ENCODE measurements at places on chromosomes 5 and 9.

DNA sequence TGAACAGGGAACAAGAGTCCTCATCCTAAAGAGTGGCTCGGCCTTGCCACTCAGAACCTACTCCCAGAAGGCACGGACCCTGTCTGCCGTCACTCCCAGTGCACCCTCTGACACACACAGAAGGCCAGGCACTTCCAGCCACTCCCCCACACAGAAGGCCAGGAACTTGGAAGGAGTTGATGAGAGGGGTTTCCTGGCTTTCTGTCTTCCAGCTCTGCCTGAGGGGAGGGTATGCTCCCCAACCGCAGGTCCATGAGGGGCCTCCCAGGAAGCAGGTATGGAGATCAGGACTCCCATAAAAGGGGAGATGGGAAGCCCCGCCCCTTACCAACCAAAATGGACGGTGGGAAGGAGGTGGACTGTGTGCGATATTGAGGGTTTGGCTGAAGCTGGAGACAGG, 247.6 kb upstream of the IRX4 start:
- peak; percentile 52 for DNase-seq

DNA sequence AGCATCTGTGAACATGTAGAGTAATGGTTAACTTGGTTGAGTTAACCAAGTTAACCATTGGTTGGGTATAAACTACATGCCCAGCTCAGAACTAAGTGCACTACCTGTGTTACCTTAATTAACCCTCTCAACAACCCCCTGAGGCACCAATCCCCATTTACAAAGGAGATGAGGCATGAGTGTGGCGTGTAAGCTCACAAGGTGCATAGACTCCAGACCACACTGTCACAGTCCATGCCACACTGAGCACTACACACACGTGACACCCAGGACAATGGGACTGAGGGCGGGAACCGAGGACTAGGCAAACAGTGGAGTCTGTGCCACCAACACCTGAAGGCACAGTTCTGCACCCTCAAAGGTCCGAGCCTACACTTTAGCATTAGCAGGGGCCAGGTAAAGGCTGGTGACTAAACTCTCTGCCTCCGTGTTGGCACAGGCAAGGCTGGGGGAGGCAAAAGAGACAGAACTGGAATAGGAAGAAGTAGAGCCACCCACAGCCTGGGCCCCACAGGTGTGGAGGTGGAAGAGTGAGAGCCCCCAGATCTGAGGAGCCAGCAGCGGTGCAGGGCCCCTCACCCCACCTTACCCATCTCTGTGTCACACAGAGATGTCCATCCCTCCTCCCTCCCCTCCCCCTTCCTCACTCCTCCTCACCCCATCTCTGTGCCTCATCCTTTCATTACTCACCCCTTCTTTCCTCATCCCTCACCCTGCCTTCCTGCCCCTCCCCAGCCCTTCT, 2.2 kb upstream of the DNAJB5 start:
- no peak for DNase-seq

DNA sequence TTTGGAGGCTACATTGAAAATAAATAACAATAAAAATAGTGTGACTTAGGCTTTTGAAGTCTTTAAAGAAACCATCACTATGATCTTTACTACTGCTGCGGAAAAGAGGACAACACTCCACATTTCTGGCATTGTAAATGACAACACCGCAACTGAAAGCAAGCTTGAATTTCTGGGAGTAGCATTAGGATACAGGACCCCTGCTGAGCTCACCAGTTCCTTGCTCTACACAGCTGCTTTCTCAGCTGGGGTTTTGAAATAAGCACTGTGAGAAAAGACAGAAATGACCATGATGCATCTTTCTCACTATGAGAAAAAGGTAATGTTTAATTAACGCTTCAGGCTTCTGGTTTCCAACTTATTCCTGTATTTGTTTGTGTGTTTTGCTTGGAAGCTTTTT, 168.0 kb downstream of the TAF11L14 start:
- no peak for DNase-seq

- DNase-seq = no peak
These were observed 37.9 kb downstream of the LNPEP start for GRCh38 chr5:96973532-96974401.

- no peak for DNase-seq
These were observed 266.2 kb downstream of the FBXL17 start for GRCh38 chr5:108115673-108116072.

GRCh38 chr9:16725066-16725465, 145.4 kb downstream of the BNC2 start:
- no peak for DNase-seq

DNA sequence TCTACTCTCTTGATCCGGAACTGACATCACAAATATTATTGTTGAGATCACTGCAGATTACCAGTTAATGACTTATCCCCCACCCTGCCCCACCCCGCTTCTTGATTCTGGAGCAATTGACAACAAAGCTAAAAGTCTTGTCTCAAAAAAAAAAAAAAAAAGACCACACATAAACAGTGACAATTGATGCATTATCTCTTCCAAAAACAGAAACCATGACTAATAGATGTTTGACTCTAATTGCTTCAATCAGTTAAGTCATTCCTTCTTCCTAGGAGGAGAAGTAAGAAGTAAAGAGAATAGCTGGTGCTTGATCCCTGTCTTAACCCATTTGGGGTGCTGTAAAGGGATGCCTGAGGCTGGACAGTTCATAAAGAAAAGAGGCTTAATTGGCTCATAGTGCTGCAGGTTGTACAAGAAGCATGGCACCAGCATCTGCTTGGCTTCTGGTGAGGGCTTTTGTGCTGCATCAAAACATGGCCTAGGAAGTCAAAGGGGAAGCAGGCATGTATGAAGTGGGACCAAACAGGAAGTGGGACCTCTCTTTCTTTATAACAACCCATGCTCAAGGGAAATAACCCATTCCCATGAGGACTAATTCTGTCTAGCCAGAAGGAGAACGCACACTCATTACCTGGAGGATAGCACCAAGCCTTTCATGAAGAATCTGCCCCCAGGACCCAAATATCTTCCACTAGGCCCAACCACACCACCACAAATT, 158.7 kb downstream of the TMEM167A start:
- DNase-seq = no peak

GRCh38 chr5:139481122-139481533, 1.4 kb downstream of the STING1 start:
- DNase-seq = no peak

DNA sequence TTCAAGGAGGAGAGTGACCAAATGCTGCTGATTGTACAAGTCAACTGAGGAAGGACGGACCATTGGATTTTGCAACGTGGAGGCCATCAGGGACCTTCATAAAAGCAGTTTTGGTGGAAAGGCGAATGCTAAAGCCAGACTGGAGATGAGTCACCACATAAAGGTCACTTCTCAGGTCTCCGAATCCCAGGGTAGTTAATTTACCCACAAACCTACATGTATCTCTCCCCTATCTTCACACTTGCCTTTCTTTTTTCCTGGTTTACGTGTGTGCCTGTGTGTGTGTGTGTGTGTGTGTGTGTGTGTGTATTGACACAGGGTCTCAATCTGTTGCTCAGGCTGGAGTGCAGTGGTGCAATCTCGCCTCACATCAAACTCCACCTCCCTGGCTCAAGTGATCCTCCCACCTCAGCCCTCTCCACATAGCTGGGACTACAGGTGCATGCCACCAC, 4.6 kb upstream of the CTNNA1 start:
- DNase-seq = peak; percentile 84

DNA sequence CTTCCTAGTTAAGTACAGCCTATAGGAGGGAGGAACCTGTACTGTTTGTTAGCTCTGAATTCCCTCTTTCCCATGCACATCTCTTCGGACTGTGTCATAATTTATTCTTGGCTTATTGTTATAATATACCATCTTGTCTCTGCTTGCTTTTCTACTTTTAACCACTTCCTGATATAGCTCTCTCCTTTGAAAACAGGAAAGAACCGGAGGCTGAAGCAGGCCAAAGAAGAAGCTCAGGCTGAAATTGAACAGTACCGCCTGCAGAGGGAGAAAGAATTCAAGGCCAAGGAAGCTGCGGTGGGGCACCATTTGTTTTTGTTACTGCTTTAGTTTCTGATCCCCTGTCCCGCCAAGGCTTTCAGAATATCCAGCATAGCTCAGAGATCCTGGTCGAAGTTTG, 4.8 kb downstream of the ATP6V1G1 start:
- DNase-seq = no peak

DNA sequence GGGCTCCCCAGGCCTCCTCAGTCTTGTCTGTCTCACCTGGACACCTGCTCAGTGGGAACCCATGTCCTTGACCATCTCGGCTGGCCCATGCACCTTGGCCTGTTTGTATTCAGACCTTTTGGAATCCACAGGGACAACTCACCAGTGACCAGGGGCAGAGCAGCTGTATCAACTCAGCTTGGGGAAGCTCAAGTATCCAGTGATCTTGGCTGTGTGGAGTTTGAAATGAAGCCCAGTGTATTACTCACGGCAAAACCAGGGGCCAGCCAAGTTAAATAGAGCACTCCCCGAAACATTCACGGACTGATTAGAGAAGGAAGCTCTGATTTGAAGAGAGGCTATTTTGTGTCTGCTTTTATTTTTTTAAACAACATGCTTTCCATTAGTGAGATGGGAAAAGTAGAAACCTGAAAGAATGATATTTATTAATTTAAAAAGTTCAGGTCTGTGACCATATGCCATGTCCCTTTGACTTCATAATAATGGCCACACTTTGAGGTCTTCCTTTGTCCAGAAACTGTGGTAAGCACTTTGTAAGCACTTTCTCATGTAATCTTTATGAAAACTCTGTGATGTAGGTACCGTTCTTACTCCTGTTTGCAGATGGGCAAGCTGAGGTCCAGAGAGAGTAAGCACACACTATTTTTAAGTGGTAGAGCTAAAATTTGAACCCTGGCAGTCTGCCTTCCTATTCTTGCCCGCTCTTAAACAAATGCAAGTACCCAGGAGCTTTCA, 656.5 kb downstream of the BNC2 start:
- DNase-seq = peak; percentile 85

GRCh38 chr5:157778121-157778805, 34.8 kb downstream of the LSM11 start:
- DNase-seq = no peak

- no peak for DNase-seq
These were observed 231.0 kb downstream of the ARHGEF28 start for GRCh38 chr5:73856997-73857396.

- no peak for DNase-seq
These were observed 243.8 kb upstream of the ZNF462 start for GRCh38 chr9:106619211-106619610.

DNA sequence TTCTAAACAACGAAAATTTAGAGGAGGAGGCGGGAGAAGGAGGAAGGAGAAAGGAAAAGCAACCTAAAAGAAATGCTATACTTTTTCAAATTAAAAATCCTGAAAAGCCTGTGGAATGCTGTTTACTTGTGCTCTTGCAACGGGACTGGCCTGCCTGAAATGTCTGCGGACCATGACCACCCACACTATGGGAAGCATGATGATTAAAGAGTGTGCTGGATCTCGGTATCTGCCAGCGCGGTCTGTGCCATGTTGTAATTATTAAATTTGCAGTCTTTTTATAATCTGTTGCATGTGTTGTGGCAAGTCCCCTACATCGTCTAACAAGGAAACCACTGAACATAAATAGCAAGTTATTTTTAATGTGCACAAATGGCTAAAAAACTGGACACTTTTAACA, 111.4 kb downstream of the FANCC start:
- no peak for DNase-seq

DNA sequence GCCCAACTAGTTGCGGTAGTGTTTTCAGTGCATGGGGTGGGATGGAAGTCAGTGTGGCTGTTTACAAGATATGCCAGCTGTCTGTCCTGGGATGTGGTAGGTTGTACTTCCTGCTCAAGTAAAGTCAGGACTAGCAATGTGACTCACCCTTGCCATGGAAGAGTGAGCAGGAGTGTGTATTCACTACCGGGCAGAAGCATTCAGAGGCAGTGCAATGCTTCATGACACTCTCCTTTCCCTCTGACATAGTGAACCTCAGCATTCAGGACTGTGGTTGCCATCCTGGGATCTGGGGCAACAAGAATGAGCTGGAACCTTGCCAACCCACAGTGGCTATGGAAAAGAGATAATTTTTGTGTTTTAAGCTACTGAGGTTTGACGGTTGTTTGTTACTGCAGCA, 68.9 kb downstream of the BOD1 start:
- no peak for DNase-seq

DNA sequence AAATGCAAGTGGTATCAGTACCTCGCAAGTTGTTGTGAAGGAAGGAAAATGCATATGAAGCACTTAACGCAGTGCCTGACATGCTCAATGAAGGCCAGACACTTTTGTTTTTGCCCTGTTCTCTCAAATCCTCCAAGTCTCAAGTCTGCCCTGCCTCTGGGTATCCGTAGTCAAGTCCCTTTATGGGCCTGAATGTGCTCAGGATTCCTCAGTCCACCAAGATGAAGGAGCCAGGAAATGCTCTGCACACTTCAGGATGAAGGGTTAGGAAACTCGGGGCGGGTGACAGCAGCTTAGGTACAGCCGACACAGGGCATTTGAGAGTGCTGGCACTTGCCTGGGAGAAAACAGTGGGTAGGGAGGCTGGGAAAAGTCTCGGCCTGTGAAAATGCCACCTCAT, 1.4 kb downstream of the ECSCR start:
- no peak for DNase-seq

DNA sequence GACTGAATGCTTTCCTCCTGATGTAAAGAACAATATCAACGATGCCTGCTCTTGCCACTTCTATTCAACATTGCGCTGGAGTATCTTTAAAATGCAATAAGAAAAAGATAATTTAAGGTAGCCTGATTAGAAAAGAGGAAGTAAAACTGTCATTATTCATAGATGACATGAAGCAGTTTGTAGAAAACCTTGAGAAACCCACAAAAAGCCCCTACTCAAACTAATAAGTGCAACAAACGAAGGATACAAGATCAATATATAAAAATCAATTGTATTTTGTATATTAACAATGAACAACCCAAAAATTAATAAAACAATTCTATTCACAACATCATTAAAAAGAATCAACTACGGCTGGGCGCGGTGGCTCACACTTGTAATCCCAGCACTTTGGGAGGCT, 76.4 kb upstream of the CKMT2 start:
- DNase-seq = no peak

GRCh38 chr9:131661568-131662288, 78.1 kb downstream of the RAPGEF1 start:
- no peak for DNase-seq

- DNase-seq = no peak
These were observed 128.9 kb upstream of the CCNH start for GRCh38 chr5:87541676-87542075.

DNA sequence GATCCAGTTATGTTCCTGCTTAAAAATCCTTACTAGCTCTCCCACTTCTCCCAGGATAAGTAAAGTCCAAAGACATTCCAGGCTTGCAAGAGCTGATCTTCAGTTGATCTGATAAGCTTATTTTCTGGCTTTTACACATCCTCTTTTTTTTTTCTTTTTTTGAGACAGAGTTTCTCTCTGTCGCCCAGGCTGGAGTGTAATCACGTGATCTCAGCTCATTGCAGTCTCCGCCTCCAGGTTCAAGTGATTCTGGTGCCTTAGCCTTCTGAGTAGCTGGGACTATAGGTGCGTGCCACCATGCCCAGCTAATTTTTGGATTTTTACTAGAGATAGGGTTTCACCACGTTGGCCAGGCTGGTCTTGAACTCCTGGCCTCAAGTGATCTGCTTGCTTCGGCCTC, 37.3 kb upstream of the PTPN3 start:
- DNase-seq = no peak
